ENCODE measurements at places on chromosomes 13 and 19.

DNA sequence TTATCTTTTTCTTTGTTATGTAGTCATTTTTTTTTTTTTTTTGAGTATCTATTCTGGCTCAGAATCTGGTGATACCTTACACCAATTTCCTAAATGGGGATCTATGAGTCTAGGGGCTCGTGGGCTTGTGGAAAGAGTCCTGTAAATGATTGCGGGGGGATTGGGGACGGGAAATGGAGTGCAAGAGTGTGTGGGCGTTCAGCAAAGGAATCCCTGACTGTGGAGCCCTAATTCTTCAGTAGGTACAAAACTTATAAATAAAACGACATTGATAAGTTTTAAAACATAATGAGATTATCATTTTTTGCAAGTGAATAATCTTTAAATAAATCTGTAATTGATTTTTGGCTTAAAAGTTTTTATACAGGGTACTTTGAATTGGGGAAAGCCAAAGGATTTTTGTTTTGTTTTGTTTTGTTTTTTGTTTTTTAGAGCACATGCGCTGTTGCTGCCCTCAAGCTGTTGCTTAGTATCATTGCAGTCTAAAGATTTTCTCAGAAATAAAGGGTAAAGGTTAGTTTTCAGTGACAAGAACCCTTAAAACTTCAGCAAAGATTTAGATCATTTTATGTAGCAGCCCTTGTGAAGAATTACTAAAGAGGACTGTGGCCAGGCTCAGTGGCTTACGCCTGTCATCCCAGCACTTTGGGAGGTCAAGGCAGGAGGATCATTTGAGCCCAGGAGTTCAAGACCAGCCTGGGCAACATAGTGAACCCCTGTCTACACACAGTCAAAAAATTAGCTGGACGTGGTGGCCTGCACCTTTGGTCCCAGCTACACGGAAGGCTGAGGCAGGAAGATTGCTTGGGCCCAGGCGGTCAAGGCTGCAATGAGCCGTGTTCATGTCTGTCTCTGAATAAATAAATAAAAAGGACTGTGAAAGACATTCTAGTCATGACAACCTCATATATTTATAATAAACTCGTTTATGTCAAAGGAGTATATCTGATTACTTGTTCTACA is 1.7 kb downstream of the ERCC5 start:
- DNase-seq: no peak

DNA sequence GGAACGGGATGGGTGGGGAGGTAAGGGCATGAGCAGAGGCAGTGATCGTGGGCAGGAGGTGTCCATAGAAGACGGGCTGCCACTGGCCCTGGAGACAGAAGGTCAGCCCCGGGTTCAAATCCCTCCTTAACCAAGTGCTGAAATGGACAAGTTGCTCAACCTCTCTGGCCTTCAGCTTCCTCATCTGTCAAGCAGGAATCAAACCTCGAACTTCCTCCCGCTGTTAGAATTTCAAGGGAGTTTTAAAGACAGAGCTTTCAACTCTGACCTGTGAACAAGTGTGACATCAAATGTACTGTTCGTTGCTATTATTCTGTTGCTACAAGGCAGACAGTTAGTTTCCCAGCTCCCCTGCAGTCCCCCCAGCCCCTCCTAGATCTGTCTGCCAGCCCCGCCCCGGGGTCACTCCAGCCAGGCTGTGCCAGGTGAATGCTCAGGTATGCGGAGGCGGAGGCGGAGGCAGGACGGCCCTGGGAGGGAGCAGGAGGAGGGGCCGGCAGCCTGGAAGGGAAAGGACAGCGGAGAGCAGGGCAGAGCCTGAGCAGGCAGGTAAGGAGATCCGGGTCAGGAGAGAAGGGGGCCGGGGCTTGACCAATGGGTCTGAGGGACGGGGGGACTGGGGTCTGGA is at the start of gene EPS8L1:
EPS8L1 (plus strand) TSS at position 499 of the 628 bp plus-strand sequence. CDS start 576 bp downstream, outside the sequence.
- DNase-seq: no peak

DNA sequence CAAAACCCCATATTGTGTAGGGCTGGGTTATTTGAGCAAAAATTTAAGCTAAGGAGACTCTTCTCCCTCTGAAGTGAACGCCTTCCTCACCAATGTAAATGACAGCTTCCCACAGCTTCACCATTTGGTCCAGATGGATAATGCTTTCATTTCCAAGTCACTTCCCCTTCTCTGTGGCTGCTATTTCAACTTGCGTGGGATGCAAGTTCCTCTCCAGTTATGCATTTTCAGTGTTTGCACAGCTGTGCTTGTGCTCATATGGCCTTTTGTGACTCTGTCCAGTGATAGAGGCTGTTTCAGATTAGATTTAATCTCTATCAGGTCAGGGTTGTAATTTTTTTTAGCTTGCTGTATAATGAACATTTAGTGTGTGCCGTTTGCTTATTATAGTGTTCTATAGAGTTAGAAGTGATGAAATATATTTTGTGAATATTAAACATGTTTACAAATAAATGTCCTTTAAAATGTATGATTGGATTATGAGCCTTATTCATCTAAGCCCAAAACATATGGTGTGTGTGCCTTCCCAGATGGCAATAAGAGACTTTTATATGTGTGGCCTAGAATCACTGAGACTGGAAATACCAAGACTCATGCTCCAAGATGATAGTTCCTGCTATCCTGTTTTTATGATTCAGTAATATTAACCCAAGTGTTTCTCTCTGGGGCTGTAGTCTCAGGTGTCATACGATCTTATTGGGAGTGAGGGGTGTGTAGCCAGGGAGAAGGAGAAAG is 86.6 kb downstream of the TNFRSF19 start:
- DNase-seq: no peak

GRCh38 chr19:310781-311496 is 19.7 kb upstream of the PLPP2 start:
- DNase-seq: no peak

- DNase-seq: no peak
Measured at GRCh38 chr13:87089391-87089790, 581.8 kb upstream of the SLITRK5 start.

- no peak for DNase-seq
Measured at GRCh38 chr19:34309368-34310138, 55.2 kb downstream of the GARRE1 start.

- DNase-seq: no peak
Measured at GRCh38 chr19:45470762-45471081, 2.9 kb downstream of the FOSB start.

GRCh38 chr13:77016251-77016812 is 10.6 kb downstream of the FBXL3 start:
- no peak for DNase-seq

GRCh38 chr13:39870197-39870747 is 214.8 kb downstream of the COG6 start:
- no peak for DNase-seq

- DNase-seq: no peak
Measured at GRCh38 chr13:36131222-36131930, at the start of gene DCLK1. DCLK1 (minus strand) TSS chr13:36131382.

DNA sequence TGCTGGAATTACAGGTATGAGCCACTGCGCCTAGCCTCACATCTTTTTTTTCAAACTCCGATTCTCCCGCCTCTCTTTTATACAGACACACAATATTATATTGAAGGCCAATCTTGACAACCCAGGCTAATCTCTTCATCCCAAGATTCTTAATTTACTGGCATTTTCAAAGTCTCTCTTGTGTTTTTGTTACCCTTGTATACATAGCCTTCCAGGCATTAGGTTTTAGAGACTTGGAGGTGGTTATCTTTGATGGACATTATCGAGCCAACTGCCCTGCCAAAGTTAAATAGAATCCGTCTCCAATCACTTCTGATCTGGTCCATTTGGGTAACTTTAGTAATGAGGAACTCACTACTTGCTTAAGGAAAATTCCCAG is 14.4 kb upstream of the CYP2A7 start:
- DNase-seq: no peak

- DNase-seq: no peak
Measured at GRCh38 chr19:7395360-7396066, 46.8 kb downstream of the ARHGEF18 start.

DNA sequence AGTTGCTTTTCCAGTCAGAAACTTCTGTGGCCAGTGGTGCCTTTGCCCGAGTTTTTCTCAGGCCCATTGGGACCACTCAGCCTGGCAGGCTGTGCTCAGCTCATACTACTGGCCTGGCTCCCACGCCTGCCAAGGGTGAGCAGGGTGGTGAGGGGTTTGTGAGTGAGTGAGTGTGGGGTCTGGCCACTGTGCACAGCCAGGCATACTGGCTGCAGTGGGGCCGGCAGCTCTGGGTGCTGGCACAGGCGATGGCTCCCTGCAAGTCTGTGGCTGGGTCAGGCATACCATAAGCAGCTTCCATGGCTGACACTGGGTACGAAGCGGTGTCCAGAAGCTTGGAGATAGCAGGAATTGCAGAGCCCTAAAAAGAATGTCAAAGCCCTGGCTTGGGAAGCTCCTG is 161.0 kb downstream of the SLITRK6 start:
- no peak for DNase-seq

DNA sequence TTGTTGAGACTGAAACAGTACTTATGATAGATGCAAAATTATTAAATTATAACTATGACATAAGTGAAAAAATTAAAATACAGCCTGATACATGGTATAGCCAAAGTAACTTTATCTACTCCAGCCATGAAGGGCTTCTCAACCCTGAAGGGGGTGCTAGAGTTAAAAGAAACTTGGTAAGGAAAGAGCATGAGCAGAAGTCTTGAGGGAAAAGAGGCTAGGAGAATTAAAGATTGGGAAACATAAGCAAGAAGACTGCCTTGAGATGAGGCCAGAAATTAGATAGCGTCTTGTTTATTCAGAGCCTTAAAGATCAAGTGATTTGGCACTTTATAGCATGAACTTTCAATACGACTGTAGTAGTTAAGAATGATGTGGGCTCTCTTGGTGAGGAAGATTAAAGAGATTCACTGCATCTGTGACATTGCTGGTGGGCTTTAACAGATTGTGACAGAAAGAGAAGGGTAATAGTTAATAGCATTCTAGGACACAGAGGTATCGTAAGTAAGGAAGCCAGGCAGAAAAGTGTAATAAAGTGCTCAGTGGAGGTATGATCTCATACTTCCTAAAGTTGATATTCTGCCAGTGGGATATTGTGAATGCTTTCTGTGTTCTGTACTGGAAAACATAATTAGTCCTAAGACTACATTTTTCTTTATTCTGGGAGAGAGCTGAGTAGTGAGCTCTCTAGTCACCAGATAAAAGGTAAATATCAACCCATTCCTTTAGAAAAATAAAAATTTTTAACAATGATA is 385.4 kb upstream of the PRR20A start:
- DNase-seq: no peak

GRCh38 chr13:36358175-36358718 is 12.1 kb upstream of the SPART start:
- no peak for DNase-seq

DNA sequence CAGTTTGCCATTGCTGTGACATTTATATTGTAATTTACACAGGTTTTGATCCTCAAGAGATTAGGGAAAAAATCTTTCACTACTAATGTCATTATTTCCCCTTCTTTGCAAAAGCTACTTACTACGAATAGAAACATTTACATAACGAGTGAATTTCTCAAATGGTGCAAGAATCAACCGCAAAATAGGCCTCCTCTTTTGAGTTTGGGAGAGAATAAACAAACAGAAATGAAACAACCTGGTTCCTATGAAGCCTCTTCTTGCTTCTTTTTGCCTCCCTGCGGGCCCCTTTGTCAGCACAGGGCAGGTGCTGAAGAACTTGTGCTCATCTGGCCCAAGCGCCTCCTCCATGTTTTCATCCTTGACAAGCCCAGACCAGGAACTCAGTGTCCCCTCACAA is 10.1 kb upstream of the GJA3 start:
- DNase-seq: no peak

- DNase-seq: no peak
Measured at GRCh38 chr13:59447846-59448620, 715.7 kb downstream of the DIAPH3 start.

- DNase-seq: no peak
Measured at GRCh38 chr13:39786091-39786490, 130.6 kb downstream of the COG6 start.

- DNase-seq: no peak
Measured at GRCh38 chr19:16041299-16041990, 34.9 kb upstream of the TPM4 start.

- DNase-seq: no peak
Measured at GRCh38 chr19:46404055-46404752, 9.2 kb downstream of the CCDC8 start.

DNA sequence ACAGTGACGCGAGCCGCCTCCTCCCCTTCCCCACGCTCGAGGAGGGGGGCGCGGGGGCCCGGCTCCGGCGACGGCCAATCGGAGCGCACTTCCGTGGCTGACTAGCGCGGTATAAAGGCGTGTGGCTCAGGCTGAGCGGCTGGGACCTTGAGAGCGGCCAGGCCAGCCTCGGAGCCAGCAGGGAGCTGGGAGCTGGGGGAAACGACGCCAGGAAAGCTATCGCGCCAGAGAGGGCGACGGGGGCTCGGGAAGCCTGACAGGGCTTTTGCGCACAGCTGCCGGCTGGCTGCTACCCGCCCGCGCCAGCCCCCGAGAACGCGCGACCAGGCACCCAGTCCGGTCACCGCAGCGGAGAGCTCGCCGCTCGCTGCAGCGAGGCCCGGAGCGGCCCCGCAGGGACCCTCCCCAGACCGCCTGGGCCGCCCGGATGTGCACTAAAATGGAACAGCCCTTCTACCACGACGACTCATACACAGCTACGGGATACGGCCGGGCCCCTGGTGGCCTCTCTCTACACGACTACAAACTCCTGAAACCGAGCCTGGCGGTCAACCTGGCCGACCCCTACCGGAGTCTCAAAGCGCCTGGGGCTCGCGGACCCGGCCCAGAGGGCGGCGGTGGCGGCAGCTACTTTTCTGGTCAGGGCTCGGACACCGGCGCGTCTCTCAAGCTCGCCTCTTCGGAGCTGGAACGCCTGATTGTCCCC is at the start of gene JUNB:
JUNB (plus strand) TSS at position 142 of the 706 bp plus-strand sequence; CDS start at position 428, 286 bp downstream.
- DNase-seq: no peak

DNA sequence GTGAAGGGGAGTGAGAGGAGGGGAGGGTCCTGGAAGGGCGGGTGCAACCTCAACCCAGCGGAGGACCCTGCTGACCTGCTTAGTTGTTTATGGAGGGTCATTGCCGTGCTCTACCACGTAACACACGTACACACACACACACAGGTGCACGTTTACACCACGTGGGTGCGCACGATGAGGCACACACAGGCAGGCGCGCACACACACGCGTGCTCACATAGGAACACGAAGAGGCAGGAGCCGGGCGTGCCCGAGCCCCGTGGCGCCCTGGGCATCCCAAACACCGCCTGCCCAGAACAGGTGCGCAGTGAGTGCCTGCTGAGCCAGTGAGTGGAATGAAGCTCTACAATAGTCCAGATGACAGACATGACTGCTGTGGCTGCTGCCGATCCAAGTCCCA is 11.2 kb upstream of the MADCAM1 start:
- no peak for DNase-seq

DNA sequence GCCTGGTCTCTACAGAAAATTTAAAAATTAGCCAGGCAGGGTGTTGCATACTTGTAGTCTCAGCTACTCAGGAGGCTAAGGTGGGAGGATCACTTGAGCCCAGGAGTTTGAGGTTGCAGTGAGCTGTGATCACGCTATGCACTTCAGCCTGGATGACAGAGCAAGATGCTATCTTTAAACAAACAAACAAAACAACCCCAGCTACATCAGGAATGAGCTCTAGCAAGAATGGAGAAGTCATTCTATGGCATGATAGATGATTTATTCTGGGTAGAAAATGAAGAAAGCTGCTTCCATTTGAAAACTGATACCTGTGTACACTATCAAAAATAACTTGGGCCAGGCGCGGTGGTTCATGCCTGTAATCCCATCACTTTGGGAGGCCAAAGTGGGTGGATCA is 15.8 kb upstream of the SHISA2 start:
- no peak for DNase-seq
